Aortic smooth muscle cell (primary cell): ENCODE measurements at places on chromosomes 13 and 19. TPM values are rescaled to one million over a fixed set of nuclear protein-coding genes. Genes with fewer than 3 reads are reported as not detected.

ZNF85 gene
- total RNA-seq: 6.9 and 7.1 TPM in 2 replicates

UGGT2 gene
- 54.6 and 58.9 TPM in 2 replicates for total RNA-seq

CFAP97D2 gene
- not detected in 2 replicates for total RNA-seq

GSX1 gene
- not detected in 2 replicates for total RNA-seq

OR10H1 gene
- not detected in 2 replicates for total RNA-seq

POLR1G gene
- total RNA-seq: 4.1 and 6.9 TPM in 2 replicates

ZNF441 gene
- total RNA-seq: 18.6 and 20.5 TPM in 2 replicates
